ENCODE measurements at places on chromosomes 3 and 15.
A peak's percentile ranks its signal among the peaks of the same experiment; 100 is the strongest.

DNA sequence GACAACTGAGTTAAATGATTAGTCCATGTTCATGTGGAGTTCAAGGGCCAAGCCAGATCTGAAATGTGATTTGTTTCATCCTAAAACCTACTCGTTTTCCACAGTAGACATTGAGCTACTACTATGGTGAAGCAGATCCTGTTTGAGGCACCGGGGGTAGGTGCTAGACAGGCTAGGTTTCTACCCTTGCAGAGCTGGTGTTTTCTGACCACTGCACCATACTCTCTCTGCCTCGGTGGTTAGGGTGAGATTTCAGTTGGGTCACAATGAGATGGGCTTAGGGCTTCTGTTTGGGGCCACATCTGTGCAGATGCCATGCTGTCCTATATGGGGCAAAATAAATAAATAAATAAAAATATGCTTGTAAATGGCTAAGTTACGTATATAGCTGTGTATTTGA is 99.3 kb downstream of the OXNAD1 start:
- no peak for DNase-seq

DNA sequence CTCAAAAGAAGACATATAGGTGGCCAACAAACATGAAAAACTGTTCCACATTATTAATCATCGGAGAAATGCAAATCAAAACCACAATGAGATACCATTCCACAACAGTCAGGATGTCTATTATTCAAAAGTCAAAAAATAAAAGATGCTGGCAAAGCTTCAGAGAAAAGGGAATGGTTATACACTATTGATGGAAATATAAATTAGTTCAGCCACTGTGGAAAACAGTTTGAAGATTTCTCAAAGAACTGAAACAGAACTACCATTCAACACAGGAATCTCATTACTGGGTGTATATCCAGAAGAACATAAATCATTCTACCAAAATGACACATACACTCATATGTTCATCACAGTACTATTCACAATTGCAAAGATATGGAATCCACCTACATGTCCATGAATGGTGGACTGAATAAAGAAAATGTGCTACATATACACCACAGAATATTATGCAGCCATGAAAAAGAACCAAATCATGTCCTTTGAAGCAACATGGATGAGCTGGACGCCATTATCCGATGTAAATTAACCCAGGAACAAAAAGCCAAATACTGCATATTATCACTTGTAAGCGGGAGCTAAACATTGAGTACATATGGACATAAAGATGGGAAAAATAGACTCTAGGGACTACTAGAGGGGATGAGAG is 32.7 kb upstream of the DGKG start:
- no peak for DNase-seq

DNA sequence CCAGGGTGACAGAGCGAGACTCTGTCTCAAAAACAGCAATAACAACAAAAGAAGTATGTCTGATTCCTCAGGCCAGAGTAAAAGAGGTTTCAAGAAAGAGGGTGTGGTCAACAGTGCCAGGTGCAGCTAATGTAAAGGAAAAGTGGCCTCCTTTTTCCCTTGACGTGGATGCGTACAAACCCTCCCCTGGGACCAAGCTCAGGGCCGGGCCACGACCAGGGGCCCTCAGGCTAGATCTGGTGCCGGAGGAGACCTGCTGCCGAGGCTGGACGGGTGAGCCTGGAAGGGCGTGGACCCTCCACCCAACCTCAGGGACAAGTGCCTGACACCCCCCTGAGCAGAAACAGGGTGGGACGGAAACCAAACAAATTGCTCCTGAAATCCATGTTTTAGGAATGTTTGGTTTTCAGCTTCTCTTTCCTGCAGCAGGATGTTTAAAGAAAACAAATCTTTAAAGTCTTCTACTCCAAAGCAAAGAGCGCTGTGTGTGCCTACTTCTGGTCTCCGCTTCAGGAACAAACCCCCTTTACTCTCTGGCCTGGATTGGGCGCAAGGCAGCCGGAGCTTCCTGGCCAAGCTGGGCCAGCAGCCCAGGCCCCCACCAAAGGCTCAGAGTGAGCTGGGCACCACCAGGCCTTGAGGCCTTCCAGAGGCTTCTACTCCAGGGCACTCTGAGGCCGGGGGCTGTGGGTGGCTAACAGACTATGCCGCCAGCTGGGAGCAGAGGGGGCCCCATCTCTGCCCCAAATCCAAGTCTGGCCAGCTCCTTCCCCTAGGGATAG is 21.4 kb downstream of the ZDHHC19 start:
- no peak for DNase-seq

DNA sequence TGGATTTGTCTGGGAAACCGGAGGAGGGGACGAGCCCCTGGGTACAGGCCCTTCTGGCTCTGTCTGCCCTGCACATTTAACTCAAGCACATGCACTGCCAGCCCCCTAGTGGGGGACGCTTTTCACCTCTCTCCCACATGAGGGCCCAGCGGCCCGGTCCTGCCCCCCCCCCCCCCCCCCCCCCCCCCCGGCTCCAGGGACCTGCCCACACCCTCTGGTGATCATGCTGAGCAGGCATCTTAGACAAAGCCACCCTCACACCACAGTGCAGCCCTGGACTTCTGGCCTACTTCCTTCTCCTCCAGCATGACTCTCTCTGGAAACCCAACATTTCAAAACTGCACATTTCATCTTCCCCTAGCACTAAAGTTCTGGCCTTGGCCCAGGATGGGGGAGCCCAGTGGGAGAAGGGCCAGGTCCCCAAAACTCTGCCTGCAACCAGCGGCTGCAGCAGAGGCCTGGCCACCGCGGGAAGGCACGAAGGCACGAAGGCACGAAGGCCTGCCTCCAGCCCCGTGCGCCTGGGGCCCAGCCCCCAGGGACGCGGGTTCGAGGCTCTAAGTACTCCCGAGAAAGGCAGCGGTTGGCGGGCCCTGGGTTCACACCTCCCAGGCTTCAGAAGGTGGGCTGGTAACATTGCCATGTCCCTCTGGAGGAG is 14.1 kb downstream of the KLF15 start:
- DNase-seq = peak; percentile 42

DNA sequence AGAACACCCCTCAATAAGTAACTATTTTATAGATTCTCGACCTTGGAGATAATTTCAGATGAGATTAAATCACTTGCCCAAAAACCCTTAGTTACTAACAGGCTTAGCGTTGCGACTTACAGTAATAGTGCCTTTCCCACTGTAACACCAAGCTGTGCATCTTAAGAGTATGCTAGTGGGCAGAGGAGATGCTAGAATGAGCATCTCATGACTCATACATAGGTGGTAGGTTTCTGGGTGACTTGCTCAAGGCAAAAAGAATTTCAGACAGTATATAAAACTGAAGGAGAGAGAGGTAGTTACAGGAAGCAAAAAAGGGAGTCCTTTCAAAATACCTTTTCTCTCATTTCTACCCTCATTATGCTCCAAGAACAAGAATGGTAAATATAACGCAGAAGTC is 3.9 kb downstream of the KATNBL1 start:
- DNase-seq = no peak

DNA sequence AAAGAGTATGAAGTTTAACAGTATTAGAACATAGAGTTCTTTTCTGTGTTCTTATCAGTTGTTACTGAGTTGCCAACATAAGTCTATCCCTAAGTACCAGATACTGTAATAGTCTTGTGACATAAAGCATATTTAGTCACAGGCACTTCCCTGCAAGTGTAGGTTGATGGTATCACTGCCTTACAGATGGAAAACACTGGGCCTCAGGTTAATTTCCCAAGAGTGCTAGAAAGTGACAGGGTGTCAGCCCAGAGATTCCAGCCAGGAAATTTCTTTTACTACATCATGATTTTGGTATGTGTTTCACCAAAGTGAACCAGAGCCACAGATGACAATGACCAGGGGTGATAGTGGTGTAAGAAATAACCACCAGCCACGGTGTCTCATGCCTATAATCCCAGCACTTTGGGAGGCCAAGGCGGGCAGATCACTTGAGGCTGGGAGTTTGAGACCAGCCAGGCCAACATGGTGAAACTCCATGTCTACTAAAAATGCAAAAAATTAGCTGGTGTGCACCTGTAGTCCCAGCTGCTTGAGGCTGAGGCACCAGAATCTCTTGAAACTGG is 3.2 kb downstream of the EIF1B start:
- no peak for DNase-seq

DNA sequence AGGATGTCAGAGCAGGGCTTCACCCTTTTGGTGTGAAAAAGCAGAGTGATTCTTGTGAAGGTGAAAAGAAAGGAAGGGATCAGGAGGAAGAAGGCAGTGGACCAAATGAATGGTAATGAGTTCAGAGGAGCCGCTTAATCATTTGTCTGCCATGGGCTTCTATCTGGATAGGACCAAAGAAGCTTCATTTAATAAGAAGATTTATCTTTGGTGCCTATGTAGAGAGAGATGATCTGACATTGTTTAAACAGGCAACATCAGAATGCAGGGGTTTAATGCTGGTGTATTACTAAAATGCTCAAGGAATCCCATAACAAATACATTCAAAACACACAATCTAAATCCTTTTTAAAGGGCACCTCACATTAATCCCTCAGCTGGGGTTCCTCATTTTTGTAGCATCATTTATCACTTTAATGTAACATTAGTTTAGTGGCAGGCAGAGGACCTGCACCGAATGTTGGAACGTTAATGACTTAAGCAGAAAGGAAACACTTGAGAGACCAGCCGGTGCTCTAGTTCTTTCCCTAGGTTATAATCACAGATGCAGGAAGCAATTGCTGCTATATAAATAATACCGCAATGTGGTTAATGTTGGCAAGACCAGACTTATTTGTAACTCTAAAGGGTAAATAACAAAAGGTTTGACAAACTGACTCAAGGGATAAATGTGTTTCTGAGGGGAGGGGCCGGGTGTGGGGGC is 27.9 kb upstream of the IL1RAP start:
- DNase-seq = no peak

GRCh38 chr3:181402347-181402746 is 309.4 kb upstream of the SOX2 start:
- no peak for DNase-seq

- no peak for DNase-seq
These were observed 15.9 kb upstream of the PLXND1 start for GRCh38 chr3:129622226-129622874.

DNA sequence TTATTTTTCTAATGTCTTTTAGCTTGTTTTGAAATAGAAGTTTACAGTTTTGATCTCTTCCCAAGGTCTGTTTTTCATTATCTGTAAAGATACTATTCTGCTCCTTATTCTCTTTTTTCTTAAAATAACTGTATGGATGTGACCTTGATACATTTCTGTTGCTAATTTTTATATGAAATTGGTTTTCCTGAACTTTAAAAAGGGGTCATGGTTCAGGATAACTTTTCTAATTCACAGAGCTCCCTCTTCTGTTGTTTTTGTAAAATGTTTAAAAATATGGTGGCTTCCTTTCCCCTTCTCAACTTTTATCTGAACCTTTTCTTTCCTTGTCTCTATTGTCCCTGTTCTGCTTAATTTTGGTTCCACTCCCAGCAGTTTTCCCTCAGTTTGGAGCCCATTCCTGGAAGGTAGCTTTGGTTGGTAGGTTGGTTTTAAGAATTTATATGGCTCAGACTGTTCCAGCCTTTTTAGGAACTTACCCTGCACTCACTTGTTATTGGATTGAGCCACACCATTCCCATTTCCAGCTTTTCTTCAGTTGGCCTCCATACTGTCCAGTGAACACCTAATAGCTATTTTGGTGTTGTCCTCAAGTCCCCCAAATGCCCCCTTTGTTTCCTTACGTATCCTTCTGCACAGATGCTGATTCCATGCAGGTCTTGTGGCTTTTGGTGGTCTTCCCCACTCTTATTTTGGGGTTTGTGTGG is 70.3 kb downstream of the SLMAP start:
- DNase-seq = no peak

DNA sequence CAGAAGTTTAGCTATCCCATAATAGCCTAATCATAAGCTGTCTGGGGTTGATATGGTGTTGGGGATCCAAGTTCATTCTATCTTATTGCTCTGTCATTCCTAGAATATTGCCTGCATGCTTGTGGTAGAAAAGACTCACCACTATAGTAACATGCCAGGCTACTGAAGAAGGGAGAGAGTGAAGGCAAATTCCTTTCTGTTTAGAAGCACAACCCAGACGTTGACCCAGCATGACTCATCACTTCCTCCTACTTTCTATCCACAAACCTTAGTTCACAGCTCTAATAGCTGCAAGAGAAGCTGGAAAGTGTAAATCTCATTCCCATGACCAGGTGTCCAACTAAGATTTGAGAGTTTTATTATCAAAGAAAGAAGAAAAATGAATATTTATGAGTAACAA is 57.8 kb upstream of the NMD3 start:
- DNase-seq = no peak

DNA sequence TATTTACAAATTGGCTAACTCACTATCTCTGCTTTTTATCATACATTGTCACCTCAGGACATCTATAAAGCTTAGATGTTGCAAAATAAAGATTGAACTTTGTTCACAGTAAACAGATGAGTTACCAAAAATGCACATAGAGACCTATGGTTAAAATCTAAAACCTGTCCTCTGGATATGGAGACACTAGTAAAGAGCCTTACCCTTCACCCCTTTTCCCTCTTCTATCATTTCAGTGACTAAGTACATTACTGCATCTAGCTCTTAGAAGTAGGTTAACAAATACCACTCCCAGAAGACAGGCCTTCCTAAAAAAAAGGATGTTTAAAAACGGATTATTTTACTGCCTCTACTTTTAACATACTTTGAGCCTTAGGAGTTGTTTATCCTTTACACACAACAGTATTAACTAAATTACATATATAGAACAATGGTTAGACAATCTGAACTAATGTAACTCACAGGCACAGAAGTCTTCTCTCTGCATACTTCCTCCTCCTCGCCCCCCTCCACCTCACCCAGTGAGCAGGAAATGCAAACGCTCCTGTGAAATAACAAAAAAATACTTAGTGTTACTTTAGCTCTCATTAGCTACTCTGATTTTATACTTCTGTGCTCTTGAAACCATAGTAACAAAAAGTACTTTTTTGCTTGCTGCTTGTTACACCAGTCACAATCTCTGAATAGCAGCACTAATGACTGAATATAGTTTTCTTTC is 23.3 kb downstream of the IREB2 start:
- DNase-seq = no peak

GRCh38 chr15:98547741-98548138 is 100.6 kb upstream of the IGF1R start:
- DNase-seq = peak; percentile 47

GRCh38 chr3:11734-12133 is 184.8 kb upstream of the CHL1 start:
- peak; percentile 43 for DNase-seq

DNA sequence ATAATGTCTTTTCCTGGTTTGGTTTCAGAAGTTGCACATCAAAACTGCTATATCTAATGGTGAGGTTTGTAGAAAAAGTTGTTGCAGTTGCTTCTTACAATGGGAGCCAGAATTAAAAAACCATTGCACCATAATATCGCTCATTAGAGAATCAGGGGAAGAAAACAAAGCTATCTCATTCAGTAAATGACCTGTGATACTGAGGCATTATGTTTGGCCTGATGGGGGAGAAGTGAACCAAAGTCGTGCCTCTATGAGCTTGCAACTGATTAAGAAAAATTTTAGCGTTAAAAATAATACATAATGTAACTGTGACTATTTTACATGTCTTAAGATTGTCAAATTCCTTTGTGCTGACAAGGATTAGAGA is 60.2 kb upstream of the ARHGEF26 start:
- DNase-seq = no peak

DNA sequence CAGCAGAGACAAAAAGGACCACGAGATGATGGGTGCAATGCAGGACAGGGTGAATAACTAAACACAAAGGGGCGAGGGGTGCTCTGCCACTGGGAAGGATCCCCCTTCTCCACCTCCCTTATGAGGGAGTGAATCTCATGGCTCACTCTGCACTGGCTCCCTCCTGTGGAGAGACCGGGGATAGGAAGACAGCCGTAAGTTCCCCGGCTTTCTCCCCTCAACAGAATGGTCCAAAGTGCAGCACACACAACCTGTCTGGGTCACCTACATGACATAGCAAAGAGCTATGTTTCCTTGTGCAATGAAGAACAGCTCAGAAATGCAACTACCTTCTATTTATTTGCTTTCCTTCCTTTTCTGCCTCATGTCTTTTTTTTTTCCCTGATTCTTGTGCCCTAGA is 7.8 kb upstream of the ACSBG1 start:
- no peak for DNase-seq
